ENCODE measurements at places on chromosomes 2 and 18.

DNA sequence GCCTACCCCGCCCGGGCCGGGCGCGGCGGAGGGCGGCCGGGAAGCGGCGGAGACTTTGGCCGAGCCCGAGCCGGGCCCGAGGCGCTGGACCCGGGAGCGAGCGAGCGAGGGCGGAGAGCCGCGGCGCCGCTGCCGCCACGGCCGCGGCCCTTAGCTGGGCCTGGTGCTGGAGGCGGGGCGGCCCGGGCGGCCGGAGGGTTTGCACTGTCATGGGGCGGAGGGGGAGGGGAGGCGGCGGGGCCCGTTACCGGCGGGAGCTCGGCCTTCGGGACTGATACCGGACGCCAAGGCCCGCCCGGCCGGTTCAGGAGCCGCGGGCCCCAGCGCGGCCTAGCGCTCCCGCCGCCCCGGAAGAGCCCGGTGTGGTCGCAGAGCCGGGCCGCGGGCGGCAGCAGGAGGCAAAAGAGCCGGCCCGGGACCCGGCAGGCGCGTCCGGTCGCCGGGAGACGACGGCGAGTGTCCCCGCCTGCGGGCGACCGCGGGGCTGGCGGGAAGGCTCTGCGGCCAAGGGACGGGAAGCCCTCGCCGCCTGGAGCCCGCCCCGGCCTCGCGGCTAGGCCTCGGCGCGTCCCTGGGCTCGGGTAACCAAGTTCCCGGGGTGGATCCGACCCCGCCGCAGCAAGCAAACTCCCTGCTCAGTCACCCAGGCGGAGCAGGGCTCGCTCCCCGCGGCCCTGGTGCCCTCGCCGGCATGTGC lies 697 bp downstream of the KCMF1 start:
- peak; percentile 39 for DNase-seq

DNA sequence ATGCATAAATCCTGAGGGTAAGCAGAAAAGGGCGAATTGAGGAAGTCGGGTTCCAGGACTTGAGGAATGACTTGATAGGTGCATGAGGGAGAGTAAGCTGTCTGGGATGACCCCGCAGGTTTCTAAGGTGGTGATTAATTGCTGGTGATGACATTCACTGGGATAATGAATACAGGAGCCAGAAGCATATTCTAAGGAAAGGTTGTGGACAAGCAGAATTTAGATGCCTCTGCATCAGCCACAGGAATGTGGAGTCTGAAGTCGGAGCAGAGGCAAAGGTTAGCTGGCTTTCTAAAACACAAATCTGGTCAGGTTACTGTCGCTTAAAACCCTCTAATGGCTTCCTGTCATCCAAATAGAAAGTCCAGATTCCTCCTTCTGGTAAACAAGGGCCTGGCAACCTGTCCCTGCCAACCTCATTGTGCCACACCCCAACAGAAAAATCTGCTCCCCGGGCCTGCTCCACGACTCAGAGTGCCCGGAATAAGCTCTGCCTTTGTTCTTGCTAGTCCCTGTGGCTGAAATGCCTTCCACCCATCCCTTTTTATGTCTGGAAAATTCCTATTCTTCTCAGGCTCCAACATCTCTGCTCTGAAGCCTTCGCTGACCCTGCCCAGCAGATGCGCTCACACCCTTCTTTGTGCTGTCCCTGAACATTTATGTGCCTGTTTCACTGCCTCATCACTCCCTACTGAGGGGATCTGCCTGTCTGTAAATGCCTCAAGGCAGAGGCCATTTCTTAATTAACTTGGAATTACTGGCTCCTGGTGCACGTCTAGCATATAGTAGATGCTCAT lies 11.3 kb upstream of the TMEM214 start:
- DNase-seq = no peak

- DNase-seq = no peak
Observed at GRCh38 chr2:10614939-10615338, 74.8 kb downstream of the NOL10 start.

- no peak for DNase-seq
Observed at GRCh38 chr2:231295363-231295655, 96.9 kb downstream of the ARMC9 start.

- peak; percentile 52 for DNase-seq
Observed at GRCh38 chr2:96870626-96871255, 861 bp upstream of the SEMA4C start.

GRCh38 chr18:3827236-3827845 lies 377.4 kb downstream of the TGIF1 start:
- DNase-seq = no peak

DNA sequence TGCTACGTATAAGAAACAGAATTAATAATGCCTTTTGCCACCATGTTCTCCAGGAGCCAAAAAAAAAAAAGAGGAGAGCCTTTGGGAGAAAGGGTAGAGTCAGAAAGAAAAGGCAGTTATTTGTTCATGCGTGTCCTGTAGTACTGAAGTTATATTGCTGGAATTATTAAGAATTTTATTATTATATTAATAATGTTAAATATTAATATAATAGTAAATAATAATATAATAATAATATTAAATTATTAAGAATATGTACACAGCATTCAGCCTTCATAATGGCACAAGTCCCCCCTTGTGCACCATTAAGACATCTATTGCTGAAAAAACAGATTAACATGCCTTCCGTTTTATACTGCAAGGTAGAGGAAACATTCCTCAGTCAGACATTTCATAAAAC lies 8.1 kb downstream of the REG1A start:
- no peak for DNase-seq

- DNase-seq = no peak
Observed at GRCh38 chr2:121478996-121479745, 51.5 kb upstream of the RNU4ATAC start.

DNA sequence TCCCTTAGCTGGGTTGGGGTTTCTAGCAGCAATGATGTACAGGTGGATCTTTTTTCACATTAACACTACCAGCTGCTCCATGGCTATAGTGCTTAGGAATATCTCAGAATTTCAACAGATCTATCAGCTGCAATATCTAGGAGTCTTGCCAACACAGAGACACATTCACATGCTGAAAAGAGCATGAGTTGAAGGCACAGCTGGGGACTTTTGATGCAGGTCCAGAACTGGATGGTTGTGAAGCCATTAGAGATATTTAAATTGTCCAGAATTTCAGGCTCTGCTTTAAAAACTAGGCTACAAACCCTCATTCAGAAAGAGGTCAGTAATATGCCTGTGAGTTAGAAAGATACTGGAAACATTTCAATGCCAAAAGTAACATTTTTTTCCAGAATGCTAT lies 122.2 kb upstream of the CCDC195 start:
- DNase-seq = no peak

GRCh38 chr2:223841436-223842190 lies 4.2 kb upstream of the AP1S3 start:
- peak; percentile 39 for DNase-seq

DNA sequence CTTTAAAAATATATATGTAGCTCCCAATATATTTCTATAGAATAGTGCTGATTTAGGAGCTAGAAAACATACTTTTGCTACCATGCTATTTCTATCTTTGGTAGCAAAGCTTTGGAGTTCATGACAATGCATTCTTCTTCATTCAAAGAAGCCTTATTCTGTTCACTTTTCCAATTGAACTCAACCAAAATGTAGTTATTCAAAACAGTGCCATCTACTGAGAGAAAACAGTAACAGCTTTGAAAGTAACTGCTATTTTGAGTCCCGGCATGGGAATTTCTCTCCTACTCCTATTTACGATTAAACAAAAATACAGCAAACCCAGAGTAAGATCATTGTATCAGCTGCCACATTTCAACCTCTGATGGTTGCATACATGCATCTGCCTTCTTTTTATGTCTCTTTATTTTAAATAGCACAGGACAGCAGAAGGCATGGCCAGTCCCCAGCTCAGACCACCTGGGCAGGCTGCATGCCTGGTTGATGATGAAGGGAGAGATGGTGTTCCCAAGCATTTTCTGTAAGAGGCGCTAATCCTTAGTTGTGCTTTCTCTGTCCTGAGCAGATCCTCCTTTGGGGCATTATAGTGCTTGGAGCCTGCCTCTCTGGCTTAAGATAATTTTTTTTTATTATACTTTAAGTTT lies 69.7 kb upstream of the SULT1C3 start:
- no peak for DNase-seq

GRCh38 chr2:36068086-36068485 lies 287.5 kb upstream of the CRIM1 start:
- no peak for DNase-seq

DNA sequence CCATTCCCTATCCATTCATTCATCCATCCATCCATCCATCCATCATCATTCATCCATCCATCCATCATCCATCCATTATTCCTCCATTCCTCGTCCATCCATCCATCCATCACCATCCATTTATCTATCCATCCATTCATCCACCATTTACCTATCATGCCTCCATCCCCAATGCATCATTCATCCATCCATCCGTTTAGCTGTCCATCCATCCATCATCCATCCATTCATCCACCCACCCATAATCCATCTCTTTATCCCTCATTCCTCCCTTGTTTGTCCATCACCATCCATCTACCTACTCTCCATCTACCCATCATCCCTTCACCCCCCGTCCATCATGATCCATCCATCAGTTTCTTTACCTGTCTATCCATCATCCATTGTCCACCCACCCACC lies 13.6 kb downstream of the NFATC1 start:
- DNase-seq = no peak

Measured in WERI-Rb-1 (cell line).